ENCODE measurements at places on chromosomes 3 and 15. TPM values are rescaled to one million over a fixed set of nuclear protein-coding genes. Genes with fewer than 3 reads are reported as not detected.

The CPNE4 gene
- total RNA-seq: not detected

The ARHGAP31 gene
- 13.9 TPM for total RNA-seq

The SPESP1 gene
- total RNA-seq: 148 TPM

The C3orf18 gene
- total RNA-seq: 4.2 TPM

The ATP13A5 gene
- total RNA-seq: not detected

The PRICKLE2 gene
- total RNA-seq: 0.69 TPM

The RBP2 gene
- not detected for total RNA-seq

The MRAS gene
- total RNA-seq: 10.9 TPM

The PCOLCE2 gene
- 57.2 TPM for total RNA-seq

The CHL1 gene
- 106 TPM for total RNA-seq
